GM12891 (cell line): ENCODE measurements at places on chromosomes 13 and 19.

- DNase-seq: no peak
These were observed 27.4 kb upstream of the ZNF83 start for GRCh38 chr19:52665529-52665928.

DNA sequence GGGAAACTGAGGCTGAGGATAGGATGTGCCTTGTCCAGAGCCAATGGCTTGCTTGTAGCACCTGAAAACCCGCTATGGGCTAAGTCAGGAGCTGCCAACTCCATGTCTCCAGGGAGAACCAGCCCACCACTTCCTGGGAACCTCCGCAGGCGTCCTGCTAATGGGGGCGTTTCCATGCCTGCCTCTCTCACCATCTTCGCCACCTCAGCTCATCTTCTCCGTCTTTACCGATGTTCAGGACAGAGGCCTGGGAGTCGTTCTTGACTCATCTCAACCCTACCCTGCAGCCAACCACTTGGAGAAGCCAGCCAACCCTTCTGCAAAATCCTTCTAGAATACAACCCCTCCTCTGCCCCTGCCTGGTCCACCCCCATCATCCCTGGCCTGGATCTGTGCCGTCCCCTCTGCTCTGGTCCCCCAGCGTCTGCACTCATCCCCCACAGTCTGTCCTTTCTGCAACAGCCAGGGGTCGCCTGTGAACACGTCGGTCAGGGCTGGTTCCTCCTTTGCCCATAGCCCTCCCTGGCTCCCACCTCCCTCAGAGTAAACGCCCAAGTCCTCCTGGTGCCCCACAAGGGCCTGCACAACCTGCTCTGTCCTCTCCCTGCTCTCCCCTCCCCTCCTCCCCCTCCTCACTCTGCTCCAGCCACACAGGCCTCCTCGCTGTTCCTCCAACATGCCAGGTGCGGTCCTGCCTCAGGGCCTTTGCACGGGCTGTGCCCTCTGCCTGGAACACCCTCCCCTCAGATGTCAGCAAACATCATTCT is 31.0 kb downstream of the PTPRS start:
- no peak for DNase-seq

GRCh38 chr13:61170856-61171255 is 244.8 kb downstream of the PCDH20 start:
- DNase-seq: no peak

DNA sequence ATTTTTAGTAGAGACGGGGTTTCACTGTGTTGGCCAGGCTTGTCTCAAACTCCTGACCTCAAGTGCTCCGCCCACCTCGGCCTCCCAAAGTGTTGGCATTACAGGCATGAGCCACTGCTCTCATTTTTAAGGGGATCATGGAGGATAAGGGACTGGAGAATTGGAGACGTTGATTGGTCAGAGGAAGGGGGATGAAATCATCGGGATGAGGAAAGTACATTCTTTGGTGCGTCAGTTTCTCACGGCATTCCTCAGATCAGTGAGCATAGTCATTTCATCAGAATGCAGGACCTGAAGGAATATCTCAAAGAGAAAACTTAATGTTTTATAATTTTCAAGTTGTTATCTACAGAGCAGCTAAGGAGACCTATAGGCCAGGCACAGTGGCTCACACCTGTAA is 14.0 kb downstream of the ZNF114 start:
- no peak for DNase-seq

DNA sequence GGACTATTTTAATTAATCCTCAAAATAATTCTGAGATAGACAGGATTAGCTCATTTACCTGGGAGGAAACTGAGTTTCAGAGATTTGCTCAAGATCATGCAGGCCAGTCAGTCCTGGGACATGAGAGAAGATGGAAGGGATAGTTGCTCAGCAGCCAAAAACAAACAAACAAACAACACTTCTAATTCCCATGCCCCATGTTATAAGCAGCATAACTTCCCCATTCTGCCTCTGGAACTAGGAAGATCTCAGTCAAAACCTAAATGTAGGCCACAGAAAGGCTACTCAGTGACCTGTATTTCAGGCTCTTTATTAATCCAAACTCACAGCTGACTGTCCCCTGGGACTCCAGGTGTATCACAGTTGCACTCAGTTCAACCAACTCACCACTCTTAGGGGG is 489.2 kb upstream of the NBEA start:
- no peak for DNase-seq

DNA sequence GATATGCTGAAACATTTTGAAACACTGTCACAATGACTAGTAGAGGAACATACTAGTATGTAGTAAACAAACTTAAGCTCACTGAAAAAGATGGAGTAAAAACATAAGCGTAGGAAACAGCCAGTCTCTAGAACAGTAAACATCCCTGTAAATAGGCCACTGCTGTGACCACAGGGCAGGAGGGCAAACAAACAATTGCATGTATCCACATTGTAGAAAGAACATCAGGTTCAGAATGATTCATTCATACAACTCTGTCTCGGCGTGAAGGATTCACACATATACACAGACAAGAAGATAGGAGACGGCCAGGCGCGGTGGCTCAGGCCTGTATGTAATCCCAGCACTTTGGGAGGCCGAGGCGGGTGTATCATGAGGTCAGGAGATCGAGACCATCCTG is 390.1 kb downstream of the IRS2 start:
- DNase-seq: no peak

- no peak for DNase-seq
These were observed 15.6 kb downstream of the POLR1D start for GRCh38 chr13:27637289-27637626.

DNA sequence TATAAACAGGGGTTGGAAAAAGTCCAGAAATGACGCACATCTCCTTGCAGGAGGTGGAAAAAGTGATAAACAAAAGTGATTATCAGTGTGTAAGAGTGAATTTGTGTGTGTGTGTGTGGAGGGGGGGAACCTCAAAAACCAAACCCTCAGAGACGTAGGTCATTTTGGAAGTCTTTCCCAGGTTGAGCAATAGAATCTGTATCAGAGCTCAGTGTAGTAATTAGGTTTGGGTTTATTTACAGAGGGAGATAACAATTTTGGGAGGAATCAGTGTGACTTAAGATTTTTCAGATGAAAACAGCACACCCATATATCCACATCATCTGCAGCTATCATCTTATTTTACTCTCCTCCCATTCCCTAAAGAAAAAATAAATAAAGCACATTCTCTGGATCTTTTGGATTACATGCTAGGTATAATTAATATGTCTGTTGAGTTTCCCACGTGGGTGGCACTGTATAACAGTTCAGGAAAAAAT is 406.4 kb downstream of the FGF9 start:
- no peak for DNase-seq

DNA sequence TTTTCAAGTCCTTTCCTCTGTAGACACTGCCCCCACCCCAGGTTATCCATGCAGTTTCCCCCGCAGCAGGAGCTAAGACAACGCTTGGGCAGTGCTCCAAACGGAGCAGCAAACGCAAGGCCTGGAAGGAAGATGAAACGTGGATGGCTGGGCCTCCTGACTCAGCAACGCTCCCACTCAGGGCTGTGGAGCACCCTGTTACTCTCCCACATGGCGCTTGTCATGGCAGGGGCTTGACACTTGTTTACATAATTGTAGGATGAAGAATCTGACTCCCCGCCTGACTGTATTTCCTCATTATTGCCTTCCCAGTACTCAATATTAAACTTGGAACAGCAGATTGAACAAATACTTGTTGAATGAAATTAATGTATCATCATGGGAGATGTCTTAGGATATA is 799 bp upstream of the C1QTNF9B start:
- no peak for DNase-seq

- DNase-seq: no peak
These were observed 87.4 kb upstream of the TEX29 start for GRCh38 chr13:111233080-111233479.

DNA sequence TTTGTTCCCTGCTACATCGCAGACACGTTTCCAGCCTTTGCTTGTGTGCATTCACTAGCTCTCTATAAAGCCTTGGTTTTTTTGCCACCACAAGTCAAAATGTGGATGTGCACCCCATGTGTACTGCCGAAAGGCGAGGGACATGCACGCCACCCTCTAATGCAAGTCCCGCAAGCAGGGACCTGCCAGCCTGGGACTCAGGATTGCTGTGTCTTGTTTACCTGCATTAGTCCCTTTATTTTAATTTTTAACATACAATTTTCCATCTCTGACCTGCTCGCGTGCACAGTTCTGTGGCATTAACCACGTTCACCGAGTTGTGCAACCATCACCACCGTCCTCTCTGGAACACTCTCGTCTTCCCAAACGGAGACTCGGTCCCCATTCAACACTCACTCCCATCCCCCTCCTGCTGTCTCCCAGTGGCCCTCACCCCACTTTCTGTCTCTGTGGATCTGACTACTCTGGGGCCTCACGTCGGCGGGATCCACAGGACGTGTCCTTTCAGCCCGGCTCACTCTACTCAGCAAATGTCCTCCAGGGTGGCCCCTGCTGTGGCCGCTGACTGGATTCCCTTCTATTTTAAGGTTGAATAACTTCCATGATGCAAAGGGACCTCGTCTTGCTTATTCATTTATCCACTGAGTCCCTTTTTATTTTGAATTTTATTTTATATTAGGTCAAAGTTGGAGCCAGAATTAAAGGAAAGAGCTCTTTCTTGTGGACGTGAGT is 58.4 kb downstream of the RASA3 start:
- no peak for DNase-seq

DNA sequence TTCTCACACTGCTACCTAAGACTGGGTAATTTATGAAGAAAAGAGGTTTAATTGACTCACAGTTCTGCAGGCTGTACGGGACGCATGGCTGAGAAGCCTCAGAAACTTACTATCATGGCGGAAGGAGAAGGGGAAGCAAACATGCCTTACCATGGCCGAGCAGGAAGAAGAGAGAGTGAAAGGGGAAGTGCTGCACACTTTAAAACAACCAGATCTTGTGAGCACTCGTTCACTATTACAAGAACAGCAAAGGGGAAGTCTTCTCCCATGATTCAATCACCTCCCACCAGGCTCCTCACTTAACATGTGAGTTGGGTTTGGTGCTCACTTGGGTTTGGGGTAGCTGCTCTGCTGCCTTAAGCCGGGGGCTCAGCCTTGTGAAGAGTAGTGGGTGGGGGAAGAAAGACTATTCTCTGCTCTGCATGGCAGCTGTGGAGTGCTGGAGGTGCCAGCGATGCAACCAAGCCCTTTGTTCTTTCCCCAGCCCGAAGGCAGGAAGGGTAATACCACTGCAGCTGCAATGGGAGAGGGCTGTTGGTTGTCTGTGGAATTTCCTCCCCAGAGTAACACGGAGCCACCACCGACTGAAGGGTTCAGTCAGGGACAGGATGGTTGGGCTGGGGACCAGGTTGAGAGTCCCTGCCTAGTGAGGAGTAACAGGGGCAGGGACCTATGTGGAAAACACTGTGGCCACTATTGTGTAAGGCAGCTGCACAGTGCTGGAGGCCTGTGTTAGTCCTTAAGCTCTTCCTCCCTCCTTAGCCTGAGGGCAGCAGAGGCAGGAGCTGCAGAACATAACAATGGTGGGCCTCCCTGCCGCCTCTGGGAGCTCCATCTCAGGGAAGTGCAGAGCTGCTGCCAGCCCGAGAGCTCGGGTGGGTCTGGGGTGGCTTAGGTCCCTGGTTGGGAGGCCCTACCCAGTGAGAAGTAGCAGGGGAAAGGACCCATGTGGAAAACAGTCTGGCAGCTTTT is 1262.5 kb downstream of the EFNB2 start:
- DNase-seq: no peak

GRCh38 chr19:32498648-32499200 is 82.3 kb upstream of the PDCD5 start:
- DNase-seq: no peak

- DNase-seq: no peak
These were observed 38.4 kb upstream of the VSTM2B start for GRCh38 chr19:29487432-29487831.

DNA sequence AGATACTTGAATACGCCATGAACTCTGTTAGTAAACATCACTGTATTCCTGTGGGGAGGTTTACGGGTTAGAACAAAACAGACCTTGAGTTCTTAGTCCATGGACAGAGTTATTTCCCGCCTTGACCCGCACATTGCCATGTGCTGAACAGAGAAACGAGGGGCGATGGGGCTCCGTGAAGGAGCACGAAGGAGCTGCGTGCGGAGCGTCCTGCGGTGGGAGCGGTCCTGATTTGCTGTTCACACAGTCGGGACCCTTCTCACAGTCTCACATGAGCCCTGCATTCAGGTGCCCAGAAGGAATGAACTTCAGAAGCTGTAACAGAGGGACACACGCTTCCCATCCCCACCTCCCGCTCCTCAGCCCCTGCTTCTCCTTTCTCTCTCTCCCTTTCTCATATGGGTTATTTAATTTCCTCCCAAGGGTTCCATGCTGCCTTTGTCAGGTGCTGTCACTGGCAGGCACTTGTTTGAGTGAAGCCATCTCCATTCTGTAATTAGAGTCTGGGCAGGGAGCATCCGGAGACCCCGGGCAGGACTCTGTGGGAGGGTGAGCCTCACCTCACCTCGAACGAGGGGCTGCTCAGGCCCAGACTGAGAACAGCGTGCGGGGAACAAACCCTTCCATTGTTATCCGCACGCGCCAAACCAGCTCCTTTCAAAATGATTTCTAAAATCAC is 76.9 kb downstream of the TEX29 start:
- no peak for DNase-seq

DNA sequence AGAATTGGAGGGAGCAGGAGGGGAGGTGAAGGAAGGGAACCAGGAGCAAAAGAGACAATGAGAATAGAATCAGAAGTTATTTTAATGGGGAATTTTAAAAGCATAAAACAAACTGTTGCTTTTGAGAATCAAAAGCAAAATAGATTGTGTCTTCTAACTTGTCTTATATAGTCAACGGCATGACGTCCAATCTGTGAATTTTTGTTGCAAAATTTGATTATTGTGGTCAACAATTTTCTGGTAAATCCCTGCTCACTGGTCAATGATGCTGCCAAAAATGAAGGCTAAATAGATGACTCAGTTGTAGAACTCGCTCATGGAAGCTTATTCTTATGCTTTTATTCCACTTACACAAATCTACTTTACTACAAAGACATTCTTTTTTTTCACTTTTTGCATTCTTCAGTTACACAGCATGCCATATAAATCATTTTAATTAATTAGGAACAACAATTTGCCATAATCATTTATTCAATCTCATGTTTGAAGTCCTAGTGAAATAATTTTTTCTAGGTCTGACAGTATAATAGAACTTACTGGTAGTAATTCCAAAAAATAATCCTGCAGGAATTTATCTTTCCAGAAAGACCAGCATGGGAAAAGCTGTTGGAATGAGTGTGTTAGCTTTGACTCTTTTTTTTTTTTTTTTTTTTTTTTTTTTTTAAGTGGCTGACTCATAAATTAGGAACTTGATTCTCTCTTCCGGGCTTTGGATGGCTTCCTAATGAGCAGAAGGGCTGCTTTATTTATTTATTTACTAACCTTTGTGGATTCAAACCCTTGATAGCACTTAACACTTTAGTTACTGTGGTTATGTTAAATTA is 256.9 kb downstream of the SPRY2 start:
- no peak for DNase-seq
